Fibroblast of skin of scalp (primary cell): ENCODE measurements at places on chromosomes 5 and 9.

- no peak for DNase-seq
Observed at GRCh38 chr5:83964271-83964670, 243.6 kb upstream of the HAPLN1 start.

DNA sequence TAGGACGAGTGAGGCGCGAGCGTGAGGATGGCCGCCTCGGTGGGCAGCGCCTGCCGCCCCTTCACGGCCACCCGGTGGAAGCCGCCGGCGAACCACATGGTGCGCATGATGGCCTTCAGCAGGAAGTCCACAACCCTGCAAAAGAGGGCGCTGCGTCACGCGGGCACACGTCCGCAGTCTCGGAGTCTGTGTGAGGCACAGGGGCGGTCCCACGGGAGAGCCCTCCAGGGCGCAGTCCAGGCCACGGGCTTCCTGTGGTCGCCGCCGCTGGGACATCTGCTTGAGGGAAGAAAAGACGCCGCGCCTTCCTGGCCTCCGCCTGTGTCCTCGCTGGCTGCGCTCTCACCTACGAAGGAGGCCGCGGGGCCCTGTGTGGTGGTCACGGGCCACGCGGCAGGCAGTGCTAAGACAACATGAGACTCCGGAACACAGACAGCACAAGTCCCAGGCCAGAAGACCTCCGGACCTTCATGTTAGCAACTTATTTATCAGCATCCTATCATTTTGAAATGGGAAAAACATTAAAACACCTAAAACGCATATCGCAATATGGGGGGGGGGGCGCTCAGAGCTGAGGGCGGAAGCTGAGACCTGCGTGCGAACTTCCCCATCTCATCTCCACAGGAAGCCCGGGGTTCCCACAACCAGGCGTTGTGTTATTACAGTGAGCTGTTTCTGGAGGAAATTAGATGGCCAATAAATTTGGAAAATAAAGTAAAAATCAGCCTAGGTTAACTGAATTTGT is 28.8 kb downstream of the LPCAT1 start:
- DNase-seq, result no peak

DNA sequence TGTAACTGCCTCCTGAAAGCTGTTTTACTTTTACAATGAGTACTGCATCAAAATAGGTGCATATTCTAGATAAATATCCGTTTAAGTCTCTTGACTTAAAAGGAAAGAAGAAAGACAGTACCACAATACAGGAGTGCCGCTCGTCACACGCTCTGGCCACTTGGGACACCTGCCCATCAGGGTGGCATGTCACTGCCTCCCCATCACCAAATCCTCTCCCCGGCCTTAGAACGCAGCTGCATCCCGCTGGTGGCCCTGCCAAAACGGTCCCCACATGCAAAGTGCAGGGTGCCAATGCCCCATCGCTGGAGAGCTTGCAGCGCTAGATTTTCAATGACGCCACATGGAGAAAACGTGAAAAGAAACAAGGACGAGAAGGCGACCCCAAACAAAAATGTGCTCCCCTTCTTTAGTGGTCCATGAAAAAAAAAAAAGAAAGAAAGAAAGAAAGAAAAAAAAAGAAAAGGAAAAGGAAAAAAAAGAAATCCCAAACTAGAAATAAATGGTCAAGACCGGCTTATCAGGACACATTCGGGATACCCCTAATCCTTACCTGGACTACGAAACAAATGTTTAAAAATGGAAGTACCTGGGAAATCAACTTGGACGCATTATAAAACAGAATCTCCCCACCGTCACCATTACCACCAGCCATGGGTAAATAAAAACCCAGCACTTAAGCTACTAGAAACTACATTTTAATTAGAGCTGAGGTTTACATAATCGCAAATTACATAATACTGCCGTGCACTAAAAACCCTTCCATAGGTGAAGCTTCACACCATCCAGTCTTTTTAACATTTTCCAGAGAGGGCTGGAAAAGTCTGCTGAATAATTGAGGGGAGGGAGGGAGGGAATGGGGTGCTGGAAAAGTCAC is 1.0 kb downstream of the ANKH start:
- DNase-seq, result no peak

DNA sequence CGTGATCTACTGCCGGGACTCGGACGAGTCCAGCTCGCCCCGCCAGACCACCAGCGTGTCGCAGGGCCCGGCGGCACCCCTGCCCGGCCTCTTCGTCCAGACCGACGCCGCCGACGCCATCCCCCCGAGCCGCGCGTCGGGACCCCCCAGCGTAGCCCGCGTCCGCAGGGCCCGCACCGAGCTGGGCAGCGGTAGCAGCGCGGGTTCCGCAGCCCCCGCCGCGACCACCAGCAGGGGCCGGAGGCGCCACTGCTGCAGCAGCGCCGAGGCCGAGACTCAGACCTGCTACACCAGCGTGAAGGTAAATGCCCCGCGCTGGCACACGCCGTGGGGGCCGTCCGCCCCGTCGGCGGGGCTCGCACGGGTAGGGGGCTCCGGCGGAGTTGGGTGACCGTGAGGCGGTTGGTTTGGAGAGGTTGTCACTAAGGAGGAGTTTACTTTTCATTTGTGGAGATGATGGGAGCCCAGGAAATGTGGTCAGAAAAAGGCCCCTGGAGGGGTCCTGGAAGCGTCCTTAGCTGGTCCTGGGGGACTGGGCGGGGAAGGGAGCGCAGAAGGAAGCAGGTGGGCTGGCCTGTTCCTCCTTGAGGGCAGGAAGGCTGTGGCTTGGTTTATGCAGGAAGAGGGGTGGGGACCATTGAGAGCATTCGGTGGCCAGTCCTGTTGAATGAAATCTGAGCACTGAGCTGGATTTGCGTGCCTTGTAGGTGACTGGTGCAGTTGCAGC is 647 bp downstream of the PDE8B start:
- DNase-seq, result no peak

DNA sequence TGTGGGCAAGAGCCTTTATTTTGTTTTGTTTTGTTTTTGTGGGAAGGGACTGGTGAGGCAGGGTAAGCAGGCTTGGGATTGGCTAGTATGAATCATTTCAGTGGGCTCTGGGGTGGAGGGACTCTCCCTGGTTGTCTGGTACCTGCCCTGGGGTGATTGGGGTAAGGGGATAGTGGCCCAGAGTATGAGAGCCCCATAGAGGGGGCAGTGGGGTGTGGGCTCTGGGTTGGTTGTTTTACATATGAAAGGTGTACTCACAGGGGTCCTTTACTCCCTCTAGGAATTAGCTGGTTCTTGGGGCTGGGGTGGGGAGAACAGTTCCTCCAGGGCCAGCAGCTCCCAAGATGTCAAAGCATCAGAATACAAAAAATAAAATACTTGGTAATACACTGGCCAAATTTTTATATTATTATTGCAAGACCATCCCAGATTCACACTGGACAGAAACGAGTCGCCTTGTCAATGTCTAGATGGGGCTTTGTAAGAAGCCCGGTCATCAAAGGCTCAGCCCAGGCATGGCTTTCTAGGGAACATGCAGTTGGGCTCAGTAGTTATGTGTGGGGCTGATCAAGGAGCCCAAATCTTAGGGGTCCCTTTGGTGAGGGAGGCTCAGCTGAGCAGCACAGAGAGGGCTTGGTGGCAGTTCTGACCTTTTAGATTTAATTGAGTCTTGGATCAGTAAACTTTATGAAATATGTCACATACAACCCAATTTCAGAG is 190.5 kb downstream of the NXNL2 start:
- no peak for DNase-seq

DNA sequence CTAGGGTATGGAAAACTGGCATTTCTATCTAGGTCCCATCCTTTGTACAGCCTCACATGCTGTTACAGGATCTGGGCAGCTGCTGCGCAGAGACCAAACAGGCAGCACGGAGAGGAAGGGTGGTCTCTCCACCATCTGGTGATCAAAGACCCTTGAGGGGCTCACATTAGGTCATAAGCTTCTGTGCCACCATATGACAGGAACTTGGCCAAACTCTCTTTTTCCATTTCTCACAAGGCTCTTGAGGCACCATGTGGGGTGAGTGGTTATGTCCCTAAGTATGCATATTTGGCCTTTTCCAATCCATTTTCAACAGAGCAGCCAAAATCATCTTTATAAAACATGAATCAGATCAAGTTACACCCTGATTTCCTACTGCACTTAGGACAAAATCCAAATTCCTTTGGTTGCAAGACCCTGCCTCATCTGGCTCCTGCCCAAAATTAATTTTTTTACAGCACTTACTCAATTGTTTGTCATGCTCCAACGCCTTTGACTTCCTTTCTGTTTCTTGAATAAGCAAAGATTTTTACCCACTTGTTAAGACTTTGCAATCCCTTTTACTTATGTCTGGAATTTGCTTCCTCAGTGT is 730.0 kb downstream of the MAT2B start:
- DNase-seq, result peak; percentile 97

- DNase-seq, result no peak
Observed at GRCh38 chr5:5025098-5025773, 114.9 kb upstream of the ADAMTS16 start.

DNA sequence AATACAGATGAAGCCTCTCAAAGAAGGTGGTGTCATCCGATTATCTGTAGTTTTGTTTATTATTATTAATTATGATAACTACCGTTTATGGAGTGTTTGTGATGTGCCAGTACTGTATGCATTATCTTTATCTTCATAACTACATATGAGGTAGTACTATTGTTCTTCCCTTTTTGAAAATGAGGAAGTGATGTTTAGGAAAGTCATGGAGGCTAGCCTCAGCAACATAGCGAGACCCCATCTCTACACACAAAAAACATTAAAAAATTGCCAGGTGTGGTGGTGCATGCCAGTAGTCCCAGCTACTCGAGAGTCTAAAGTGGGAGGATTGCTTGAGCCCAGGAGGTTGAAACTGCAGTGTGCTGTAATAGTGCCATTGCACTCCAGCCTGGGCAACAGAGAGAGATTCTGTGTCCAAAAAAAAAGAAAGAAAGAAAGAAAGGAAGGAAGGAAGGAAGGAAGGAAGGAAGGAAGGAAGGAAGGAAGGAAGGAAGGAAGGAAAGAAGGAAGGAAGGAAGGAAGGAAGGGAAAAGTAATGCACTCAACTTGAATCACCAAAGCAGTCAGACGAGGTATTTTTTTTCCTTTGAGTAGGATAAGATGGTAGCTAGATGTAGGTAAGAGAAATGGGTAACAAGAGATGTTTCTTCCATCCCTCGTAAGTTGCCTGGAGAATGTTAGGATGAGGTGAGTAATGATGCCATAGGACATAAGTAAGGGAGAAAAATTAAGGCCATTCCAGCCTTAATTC is 47.8 kb downstream of the PAM start:
- no peak for DNase-seq

DNA sequence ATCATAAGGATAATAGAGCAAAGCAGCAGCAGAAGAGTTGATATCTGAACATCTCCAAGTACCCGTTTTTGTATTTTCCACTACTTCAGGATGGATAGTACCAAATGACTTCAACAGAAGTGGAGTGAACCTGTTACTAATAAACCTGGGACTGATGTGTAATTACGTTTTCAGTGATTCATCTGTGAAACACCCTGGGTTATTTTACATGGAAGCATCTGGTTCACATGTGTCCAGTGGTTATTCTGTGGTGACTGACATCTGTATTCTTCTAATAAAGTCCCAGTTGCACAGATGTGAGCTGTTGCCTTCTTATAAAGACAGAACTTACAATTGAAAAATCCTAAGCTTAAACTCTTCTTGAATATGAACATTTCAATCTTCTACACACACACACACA is 139.7 kb upstream of the VCAN start:
- no peak for DNase-seq

- DNase-seq, result no peak
Observed at GRCh38 chr9:137387891-137388560, 34.9 kb downstream of the EXD3 start.

- DNase-seq, result no peak
Observed at GRCh38 chr9:109179801-109180523, 12.9 kb upstream of the FRRS1L start.

DNA sequence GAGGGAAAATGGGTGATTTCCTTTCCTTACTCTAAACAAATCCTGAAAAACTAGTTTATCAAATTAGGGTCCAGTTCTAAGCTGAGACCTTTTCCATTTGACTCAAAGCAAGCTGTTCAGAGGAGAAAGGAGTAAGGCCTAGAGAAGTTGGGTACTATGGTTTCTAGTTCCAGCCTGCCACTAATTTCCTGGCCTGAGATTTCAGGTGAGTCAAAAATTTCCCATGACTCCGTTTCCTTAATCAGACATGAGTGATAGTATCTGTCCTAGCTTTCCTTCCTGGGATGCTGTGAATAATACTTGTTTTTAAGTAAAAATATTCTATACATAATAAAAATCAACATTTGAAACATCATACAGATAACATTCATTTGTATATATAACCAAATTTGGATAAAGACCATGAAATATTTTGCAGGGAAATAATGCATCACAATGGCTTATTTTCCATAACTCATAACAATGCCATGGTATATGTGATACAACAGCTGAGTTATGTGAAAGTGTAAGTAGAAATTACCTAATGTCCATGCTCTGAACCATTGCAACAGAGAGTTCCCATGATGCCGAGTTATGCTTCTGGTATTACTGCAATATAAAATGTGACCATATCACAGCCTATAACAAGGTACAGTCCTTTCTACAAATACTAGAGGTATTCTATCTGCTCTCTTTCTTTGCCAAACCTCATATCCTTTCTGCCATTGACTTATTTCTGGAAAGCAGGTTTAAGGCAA is 142.7 kb downstream of the MLLT3 start:
- DNase-seq, result no peak

DNA sequence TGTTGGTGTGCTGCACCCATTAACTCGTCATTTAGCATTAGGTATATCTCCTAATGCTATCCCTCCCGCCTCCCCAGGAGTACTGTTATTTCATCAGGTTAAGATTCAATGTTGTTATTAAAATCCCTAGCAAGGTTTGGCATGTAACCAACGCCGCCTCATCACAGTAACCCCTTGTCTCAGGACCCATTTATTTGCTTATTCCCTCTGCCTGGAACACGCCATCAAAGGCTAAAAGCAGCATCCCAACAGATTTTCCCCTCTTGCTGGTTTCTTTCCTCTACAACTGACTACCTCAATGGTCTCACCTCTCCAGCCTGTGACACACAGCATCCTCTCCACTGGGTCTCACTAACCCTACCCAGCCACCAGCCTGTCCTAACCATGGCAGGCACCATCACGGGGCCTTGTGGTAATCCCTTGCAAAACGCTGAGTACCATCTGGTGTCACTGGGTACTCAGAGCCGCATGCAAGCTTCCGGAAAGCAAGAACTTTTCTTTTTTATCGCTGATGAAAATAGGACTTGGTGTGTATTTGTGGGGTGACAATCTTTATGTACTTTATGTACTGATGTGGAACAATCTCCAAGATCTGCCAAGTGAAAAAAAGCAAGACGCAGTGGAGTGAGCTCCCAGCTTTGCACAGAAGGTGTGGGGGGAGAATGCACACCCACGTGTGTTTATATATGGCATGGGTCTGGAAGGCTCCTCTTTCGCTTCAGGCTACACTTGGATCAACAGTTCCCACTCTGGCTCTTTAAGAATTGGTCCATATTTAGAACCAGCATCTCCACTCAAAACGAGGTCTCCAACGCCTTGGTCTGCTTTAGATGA is 6.1 kb downstream of the RPS14 start:
- no peak for DNase-seq
